ENCODE measurements at places on chromosomes 13 and 19.

- no peak for DNase-seq
Measured at GRCh38 chr13:70814684-70815083, 706.4 kb upstream of the KLHL1 start.

- no peak for DNase-seq
Measured at GRCh38 chr13:111650626-111651025, 330.2 kb downstream of the TEX29 start.

- DNase-seq: no peak
Measured at GRCh38 chr19:29630655-29631054, 24.6 kb downstream of the POP4 start.

DNA sequence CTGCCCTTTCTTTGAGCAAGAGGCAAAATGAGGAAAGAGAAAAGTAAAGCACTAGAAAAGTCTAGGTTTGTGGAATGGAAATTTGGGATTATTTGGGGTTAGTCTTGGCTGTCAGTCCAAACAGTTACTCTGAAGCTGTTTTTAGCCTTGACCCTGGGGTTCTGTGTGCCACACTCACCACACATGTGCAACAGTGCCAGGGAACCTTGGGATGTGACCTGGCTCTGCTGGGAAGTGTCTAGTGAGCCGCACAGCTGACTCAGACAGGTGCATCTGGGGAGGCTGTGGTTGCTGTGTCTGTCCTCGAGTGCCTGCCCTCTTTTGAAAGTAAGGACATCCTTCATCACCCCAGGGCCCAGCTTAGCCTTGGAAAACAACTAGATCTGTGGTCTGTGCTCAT lies 15.8 kb downstream of the MICOS13 start:
- no peak for DNase-seq

- DNase-seq: no peak
Measured at GRCh38 chr19:31390711-31391110, 41.5 kb upstream of the TSHZ3 start.

GRCh38 chr13:27130979-27131623 lies 40.5 kb downstream of the USP12 start:
- DNase-seq: no peak

DNA sequence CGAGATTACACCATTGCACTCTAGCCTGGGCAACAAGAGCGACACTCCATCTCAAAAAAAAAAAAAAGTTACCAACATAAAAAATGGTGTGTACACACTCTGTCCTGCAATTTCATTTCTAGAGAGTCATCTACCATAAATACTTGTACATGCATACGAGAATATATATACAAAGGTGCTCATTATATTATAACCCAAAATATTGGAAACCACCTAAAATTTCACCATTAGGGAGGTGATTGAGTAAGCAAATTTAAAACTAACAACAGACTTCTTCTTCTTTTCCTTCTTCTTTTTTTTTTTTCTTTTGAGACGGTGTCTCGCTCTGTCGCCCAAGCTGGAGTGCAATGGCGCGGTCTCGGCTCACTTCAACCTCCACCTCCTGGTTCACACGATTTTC lies 7.4 kb upstream of the C5AR1 start:
- DNase-seq: no peak

DNA sequence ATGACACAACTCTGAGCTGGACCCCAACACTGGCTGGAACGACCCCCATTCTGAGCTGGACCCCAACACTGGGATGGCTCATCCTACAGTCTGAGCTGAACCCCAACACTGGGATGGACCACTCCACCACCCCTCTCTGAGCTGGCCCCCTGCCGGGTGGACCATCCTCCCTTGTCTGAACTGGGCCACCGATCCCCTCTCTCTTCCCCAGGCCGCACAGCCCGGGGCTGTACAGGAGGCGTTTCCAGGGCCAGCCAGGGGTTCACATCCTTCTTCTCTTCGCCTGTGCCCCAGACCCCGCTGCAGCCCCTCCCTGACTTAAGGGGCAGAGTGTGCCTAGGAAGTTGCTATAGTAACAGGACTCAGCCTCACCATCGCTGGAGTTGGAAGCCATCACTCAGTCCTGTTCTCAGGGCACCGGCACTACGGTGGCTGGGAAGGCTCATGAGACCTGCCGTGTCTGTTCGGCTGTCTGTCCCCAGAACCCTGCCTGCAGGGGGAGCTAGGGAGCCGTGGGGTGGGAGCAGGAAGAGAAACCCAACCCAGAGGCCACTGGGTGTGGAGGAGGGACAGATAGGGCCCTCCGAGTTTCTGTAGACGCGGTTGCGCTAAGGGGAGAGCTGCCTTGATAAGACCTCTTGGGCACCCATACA lies 3.7 kb downstream of the PRKACA start:
- DNase-seq: peak; percentile 63

- DNase-seq: no peak
Measured at GRCh38 chr13:30466841-30467252, 1.1 kb upstream of the HMGB1 start.

DNA sequence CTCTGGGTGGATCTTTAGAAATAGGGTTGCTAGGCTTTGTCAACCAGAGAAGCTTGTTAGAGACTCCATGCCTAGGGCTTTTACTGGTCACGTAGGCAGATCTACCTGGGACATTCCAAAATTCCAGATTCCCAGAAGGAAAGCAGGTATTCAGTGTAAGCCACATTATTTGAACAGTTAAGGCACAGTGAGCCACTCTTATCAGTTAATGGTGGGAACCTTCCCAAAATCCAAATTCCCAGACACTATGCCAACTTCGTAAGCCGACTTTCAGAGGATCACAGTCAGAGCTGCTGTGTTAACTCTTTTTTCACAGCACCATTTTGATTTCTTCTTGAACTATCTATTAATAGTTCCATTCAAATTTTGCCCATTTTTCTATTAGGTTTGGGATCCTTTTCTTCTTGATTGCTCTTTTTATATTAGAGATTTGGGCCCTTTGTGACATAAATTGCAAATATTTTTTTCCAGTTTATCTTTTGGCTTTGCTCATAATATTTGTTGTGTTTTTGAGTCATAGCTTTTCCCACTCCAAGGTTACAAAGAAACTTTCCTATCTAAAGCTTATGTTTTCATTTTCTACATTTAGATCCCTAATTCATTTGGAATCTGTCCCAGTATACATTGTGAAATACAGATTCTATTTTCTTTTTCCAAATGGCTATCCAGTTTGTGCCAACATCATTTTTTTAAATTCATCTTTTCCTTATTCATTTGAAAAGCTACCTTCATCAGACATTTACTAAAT lies 77.3 kb downstream of the DHRS12 start:
- no peak for DNase-seq

DNA sequence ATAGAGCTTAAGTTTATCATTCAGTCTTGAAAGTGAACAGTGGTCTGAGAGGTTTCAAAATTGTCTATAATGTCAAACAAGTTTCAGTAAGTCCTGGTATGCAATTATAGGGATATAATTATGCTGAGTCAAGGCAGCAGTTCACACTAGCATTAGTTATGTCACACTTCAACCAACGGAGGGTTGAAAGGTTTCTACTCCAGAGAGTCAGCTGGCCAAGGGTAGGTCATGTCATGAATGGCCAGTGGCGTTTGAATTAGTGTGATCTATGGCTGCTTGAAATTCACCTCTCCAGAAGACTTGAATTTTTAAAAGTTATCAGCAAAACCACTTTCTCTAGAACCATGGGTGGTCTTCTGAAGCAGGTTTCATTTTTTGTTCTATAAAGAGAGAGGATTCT lies 108.6 kb downstream of the TNFRSF19 start:
- no peak for DNase-seq

GRCh38 chr19:6674868-6675305 lies 4.9 kb upstream of the TNFSF14 start:
- DNase-seq: peak; percentile 71

- no peak for DNase-seq
Measured at GRCh38 chr19:56625708-56626107, 17.3 kb upstream of the SMIM17 start.

DNA sequence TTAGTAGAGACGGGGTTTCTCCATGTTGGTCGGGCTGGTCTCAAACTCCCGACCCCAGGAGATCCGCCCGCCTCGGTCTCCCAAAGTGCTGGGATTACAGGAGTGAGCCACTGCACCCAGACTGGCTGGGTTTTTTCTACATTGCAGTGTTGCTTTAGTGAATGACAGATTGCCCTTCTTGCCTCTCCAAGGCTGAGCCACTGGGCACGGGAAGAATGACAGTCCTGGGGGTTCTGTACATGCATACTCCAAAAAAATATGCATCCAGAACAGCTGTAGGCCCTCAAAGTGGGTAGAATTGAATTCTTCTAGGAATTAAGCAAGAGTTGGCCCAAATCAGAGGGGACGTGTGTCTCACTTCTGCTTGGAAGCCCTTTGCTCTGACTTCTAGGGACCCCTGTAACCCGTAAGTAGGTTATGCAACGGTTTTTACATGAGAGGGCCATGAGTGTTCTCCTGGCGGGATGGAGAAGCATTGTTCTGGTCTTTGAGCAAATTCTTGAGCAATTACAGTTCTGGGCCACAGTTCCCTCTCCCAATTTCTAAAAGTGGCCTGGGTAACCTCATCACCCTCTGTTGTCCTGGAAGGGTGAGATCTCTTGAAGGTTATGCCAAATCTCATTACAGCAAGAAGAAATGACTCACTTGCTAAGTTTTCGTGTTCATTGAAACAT lies 3.6 kb downstream of the ACTN4 start:
- DNase-seq: no peak

DNA sequence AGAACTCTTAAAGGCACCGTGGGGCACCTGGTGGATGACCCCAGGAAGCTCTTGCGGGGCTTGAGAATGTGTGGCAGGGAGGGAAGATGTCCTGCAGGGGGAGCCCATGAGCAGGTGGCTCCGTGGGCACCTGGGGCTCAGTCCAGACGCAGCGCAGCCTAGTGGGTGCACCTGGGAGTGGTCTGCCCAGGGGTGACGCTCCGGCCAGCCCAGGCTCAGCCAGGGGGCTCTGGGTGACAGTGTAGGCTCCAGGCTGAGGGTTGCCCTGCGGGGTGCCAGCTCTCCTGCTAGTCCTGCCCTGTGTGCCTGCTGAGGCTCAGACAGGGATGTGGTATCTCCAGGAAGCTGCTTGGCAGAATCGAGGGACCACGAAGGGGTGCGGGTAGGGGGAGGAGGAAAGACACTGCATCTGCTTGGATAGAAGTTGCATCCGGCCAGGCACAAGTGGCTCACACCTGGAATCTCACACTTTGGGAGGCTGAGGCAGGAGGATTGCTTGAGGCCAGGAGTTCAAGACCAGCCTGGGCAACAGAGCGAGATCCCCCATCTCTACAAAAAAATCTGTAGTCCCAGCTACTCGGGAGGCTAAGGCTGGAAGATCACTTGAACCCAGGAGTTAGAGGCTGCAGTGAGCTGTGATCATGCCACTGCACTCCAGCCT lies 15.0 kb upstream of the PGLS start:
- peak; percentile 60 for DNase-seq

DNA sequence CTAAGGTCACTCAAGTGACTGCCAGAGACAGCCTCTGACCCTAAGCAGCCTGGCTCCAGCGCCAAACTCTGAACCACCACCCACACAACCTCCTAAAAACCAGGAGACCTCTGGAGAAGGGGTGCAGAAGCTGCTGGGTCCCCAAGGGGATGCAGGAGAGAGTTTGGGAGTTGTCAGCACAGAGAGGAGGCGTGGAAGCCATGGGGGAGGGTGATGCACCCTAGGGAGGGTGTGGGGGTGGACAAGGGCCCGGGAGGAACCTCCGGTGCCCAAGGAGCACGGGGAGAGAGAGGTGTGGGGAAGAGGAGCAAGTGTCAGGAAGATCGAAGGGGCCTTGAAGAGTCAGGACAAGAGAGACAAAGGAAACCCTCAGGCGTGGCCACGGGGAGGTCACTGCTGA lies 2.1 kb upstream of the HIPK4 start:
- no peak for DNase-seq

GRCh38 chr13:97491452-97491851 lies 57.5 kb downstream of the RAP2A start:
- DNase-seq: no peak

DNA sequence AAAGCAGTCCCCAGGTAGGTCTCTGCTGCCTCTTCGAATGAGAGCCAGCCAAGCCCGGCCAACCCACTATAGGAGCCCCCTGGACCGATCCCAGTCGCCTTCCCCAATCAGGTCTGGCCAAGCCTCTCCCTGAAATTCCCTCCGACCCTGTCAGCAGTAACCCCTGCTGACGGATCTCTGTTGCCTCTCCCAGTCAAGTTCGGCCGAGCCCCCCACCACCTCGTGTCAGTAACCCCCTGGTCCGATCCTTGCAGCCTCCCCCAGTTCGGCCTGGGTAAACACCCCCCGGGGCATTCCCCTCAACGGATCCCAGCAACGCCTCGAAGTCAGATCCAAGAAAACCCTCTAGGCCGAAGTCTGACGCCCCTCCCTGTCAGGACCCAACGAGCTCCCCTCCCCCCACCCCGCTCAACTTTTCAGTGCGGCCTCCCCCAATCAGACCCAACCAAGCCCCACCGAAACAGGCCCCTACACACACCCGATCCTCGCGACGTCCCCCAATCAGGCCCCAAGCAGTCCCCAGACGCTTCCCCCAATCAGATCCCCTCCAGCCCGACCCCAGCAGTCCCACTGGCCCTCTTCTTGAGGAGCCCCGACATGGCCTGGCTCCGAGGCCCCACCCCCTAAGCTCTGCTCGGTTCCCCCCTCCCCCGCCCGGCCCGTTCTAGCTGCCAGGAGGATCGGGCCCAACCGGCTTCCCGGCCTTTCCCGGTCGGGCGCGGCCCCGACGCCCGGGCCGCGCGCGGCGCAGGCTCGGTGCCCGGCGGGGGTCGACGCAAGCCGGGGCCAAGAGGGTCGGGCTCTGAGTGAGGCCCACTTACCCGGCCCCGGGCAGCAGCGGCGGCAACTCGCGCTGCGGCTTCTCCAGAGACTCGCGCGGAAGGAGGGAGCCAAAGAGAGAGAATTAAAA lies 1.8 kb downstream of the TNPO2 start:
- peak; percentile 78 for DNase-seq

GRCh38 chr13:35703061-35703460 lies 226.6 kb upstream of the MAB21L1 start:
- DNase-seq: no peak

- no peak for DNase-seq
Measured at GRCh38 chr13:28540612-28541011, 45.7 kb upstream of the FLT1 start.

- DNase-seq: no peak
Measured at GRCh38 chr19:29431332-29431731, 94.5 kb upstream of the VSTM2B start.

DNA sequence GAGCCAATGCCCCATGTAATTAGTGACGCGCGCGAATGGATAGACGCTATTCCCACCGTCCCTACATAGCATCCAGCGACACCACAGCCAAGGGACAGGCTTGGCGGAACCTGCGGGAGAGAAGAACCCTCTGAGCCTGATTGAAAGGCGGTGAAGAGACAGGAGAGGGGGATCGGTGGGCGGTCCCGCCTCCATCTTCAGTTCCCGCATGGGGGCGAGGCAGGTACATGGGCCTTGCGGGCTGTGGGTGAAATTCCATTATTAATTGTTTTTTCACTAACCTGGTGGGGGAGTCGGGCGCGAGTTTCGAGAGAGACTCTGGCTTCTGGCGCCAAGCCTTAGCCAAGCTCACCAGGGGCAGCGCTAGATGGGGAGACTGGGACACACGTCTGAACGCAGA lies 8.4 kb upstream of the TEX101 start:
- no peak for DNase-seq

GRCh38 chr13:79312340-79312855 lies 93.7 kb downstream of the RBM26 start:
- no peak for DNase-seq

Data from left colon (tissue), 2 donors.